Hepatic stellate cell (primary cell): ENCODE measurements at places on chromosomes 16 and 17.
A peak's percentile ranks its signal among the peaks of the same experiment; 100 is the strongest.

DNA sequence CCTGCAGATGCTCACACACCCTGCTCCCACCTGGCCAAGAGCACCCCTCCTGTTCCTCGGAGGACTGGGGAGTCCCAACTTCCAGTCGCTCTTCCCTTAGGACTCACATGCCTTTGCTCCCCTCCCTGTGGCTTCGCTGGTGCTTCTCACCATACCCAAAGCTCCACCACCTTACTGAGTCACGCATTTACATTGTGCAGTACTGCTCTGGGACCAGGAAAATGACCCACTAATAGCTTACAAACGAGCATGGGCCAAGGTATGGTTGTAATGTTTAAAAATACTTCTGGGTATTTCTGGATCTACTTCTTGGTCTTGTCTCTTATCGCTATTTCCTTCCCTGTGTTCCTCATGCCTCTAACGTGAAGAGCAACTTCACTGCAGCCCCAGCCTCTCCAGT is 41.0 kb upstream of the CDRT4 start:
- no peak for DNase-seq

DNA sequence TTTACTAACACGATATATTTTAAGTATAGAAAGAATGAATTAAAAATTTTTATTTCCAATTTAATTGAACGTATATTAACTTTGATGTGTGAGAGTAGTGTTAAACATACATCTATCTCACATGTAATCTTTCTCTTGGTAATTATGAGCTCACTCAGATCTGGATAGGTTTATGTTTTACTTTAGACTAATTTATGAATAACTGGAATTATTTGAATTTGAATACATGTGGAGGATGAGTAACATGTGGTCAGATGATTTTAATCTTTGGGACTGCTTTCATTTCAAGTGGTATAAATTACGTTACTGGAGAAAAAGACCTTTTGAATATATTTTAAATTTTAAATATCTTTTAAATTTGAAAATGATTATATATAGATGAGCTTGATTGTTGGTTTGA is 49.9 kb upstream of the RHBDL3 start:
- DNase-seq, result no peak

DNA sequence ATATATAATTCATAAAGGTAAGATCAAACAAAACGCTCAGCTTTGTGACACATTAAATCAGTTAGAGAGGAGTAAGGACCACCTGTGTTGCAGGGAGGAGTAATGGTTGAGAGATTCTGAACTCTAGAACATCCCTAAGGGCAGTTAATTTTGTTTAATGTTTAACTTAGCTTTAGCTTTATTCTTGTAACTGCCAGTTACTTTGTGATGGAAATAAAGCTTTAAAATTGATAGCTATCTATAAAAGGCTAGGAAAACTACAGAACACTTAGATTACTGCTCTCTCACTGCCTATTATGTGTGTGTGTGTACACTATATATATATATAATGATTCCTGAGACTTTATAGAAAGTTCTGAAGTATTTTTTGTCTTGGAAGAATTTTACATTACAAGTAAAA is 37.8 kb downstream of the PTRH2 start:
- DNase-seq, result no peak

- DNase-seq, result no peak
Observed at GRCh38 chr16:24138024-24138423, 118.1 kb upstream of the CACNG3 start.

DNA sequence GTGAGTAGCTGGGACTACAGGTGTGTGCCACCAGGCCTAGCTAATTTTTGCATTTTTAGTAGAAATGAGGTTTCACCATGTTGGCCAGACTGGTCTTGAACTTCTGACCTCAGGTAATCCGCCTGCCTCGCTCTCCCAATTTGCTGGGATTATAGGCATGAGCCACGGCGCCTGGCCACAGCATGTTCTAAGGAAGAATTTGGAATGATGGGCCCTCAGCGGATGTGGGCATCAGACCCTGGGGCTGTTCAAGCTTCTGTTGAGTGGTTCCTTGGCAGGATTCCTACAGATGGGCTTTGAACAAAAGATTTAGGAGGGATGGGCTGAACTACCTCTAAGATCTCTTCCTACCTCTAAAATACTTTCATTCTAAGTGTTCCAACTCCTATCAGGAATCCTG is 4.1 kb downstream of the PRPSAP2 start:
- DNase-seq, result no peak

DNA sequence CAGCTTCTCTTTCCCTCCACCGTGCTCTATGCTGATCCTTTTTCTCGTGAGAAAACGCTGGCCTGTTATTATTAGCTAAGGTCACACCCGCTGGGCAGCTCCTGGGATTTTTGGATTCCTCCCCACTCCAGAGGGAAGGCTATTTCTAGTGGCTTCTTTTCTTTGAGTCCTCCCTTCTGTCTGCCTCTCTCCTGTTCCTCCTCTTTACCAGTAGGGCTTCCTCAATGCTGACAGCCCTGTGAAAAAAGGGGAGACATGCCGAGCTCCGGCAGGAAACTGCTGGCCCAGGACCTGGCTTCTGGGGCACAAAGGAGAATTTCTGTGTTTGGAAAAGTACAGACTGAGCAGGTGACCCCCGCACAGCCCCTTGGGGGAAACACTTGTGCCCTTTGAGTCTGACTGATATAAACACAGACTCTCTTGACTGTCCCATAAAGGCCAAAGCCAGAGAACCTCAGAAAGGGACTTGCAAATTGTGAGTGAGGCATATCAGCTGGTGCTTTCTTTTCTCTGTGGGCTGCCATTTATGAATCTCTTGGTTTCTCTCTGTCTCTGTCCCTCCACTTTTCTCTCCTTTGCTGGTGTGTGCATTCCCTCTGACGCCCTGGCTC is 14.0 kb upstream of the RNF135 start:
- DNase-seq, result peak; percentile 65

DNA sequence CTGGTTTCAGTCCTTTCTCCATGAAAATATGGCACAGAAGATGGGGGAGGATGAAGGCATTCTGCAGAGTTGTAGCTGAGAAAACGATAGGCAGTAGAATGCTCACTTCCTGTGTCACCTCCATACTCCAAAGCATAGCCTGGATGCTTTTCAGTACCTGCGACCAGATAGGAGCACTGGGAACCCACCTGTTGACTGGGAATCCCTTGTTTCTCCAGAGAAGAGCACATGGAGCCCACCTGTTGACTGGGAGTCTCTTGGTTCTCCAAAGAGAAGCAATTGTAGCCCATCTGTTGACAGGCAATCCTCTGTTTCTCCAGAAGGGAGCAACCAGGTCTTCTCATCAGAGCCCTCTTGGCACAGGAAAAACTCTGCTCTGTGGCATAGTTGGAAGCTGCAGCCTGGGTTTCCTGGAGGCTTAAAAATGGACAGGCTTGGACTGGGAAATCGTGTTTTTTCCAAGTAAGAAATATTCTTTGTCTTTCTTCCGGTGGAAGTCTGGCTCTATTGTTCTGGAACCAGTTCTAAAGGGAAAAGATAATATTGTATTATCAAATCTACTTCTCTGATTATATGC is 13.2 kb downstream of the TERF2IP start:
- no peak for DNase-seq

DNA sequence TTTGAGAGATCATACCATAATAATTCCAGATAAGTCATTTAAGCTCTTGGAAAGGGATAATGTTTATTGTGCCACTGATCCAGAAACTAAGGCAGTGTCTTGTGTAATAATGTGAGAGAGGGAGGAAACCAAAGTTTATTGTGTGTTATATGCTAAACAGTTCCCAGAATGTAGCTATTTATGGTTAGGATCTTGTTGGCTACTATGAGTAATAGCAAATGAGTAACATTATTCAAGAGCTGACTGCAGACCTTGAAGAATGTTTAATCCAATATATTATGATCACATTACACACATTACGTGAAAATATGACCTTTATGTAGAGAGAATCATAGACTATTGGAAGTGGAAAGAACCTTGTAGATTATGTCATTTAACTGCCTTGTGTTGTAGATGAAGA is 139.5 kb downstream of the BCAS3 start:
- peak; percentile 47 for DNase-seq

- peak; percentile 41 for DNase-seq
Observed at GRCh38 chr16:2429771-2430663, 770 bp downstream of the CCNF start.
